ENCODE measurements at places on chromosomes 5 and 9.

DNA sequence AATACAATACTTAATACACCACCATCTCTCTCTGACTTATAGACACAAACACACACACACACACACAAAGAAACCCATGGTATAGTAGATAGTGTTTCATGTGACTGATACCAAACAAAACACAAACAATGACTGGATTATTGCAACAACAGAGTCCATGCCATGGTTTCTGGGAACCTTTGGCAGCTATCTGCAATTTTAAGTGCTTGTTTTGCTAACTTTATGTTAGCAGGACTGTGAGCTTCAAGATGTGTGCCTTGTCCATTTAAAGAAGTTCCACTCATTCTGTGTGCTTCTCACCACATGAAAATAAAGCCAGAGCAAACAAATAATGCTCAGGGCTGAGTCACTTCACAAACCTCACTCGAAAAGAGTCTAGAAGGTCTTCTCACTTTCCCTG is 15.1 kb upstream of the LURAP1L start:
- no peak for DNase-seq

DNA sequence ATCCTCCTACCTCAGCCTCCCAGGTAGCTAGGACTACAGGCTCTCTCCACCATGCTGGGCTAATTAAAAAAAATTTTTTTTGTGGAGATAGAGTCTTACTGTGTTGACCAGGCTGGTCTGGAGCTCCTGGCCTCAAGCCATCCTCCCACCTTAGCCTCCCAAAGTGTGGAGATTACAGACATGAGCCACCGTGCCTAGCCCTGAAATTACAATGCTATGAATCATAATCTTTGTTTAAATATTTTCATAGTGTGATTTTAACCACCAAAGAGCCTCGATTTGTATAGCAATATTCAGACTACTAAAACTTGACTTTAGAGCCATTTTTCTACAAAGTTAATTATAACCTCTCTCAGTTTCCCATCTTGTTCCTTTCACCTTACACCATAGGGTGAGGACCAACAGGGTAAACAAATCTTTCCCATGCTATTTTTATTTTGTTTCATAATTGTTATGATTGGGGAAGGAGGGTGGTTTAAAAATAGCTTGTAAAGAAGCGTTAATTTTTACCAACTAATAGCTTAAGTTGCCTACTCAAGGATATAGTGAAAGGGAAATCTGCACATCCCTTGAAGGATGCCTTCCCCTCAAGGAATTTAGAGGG is 32.7 kb downstream of the UBE2D2 start:
- DNase-seq, result peak; percentile 55

GRCh38 chr9:137168904-137169856 is 671 bp downstream of the LRRC26 start:
- DNase-seq, result peak; percentile 81

DNA sequence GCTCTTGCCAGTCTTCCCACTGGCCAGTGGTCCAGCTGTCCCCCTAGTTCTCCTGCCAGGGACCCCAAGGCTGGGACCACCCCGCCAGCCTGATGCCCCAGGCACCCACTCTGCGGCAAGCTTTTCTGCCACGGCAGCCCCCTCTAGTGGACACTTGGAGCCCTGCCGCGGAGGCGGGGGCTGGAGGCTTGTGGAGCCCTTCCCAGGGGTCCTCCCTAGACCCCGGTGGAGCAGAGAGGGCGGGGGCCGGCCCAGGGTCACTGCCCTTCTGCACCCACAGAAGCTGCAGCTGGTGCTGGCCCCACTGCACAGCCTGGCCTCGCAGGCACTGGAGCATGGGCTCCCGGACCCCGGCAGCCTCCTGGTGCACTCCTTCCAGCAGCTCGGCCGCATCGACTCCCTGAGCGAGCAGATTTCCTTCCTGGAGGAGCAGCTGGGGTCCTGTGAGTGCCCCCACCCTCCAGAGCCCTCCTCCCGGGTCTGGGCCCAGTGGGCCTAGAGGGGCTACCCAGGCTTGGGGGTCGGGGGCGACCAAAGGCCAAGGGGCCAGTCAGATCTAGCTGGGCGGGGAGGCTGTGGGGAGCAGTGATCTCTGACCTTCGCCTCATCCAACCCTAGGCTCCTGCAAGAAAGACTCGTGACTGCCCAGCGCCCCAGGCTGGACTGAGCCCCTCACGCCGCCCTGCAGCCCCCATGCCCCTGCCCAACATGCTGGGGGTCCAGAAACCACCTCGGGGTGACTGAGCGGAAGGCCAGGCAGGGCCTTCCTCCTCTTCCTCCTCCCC is 9.1 kb downstream of the EGFL7 start:
- peak; percentile 72 for DNase-seq

DNA sequence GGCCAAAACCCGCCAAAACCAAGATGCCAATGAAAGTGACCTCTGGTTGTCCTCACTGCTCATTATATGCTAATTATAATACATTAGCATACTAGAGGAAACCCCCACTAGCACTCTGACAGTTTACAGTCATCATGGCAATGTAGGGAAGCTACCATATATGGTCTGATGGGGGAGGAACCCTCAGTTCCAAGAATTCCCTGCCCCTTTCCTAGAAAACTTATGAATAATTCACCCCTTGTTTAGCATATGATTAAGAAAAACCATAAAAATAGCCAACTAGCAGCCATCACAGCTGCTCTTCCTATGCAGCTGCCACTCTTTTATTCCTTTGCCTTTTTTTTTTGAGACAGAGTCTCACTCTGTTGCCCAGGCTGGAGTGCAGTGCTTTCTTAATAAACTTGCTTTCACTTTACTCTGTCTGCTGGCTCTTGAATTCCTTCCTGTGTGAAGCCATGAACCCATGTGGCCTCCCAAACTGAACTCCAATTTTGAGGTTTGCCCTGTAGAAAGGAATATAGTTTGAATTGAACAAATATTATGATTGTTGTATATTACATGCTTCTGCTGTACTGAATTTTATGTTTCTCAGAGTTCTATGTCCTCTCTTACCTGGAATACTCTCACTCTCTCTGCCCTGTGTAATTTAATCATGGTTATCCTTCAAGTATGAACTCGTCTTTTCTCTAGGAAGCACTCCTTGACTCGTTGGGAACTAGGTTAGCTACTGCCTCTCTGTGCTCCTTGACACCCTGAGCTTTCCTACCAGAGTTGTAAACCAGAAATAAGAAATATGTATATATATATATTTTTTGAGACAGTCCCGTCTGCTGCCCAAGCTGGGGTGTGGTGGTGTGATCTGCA is 59.8 kb downstream of the KIAA1958 start:
- DNase-seq, result no peak

GRCh38 chr5:143244000-143244736 is 159.3 kb downstream of the NR3C1 start:
- peak; percentile 95 for DNase-seq

- DNase-seq, result no peak
These were observed 1.6 kb downstream of the BICD2 start for GRCh38 chr9:92762781-92763708.

GRCh38 chr9:127970401-127971313 is 10.1 kb downstream of the EEIG1 start:
- DNase-seq, result no peak

GRCh38 chr5:154190595-154191304 is at the start of gene GALNT10:
GALNT10 (plus strand) TSS chr5:154190733; CDS start chr5:154190867, 134 bp downstream.
- peak; percentile 85 for DNase-seq

- no peak for DNase-seq
These were observed 703.9 kb downstream of the BRINP1 start for GRCh38 chr9:118665226-118665919.

- no peak for DNase-seq
These were observed 167.7 kb upstream of the RPS23 start for GRCh38 chr5:82445726-82446335.

DNA sequence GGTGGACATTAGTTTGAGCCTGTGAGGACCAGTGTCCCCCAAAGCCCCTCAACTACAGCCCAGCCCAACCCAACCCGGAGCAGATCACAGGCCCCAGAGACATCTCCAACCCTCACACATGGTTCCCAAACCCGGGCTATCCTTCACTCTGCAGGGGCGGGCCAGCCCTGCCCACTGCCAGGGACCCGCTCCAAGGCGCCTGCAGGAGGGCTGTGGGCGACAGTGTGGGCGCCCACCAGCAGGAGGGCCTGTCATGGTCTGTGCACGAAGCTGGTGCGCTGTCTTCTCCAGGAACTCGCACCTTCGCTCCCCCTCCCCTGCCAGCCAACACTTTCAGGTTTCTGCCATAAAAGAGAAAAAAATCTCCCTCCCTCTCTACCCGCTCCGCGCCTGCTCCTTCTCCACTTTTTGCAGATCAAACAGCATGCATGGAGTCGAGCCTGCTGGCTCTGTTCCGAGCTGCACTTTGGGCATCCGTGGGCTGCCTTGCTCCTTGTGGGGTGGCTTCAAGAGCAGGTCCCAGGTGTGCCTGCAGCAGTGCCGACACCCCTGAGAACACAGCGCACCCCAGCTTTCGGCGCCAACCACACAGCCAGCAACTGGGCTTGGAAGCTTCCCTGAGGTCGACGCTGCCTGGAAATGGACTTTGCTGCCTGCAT is 133.7 kb upstream of the PPP1R26 start:
- DNase-seq, result no peak

- no peak for DNase-seq
These were observed 90.3 kb upstream of the IFNK start for GRCh38 chr9:27433631-27434325.

GRCh38 chr9:130111786-130112537 is 58.3 kb downstream of the GPR107 start:
- no peak for DNase-seq

DNA sequence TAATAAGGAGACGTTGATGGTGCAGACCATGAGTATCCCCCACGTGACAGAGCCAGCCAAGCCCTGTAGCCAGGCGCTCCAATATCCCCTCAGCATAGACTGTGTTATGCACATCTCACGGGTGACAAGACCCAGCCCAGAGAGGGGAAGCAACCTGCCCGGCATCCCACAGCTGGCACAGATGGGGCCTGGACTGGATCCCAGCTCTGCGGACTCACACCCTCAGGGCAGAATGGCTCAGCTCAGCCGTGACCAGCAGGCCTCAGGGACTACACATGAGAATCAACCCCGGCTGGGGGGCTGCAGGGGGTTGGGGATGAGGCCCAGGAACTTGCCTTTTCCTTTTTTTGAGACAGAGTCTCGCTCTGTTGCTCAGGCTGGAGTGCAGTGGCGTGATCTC is 11.7 kb downstream of the FIBCD1 start:
- DNase-seq, result no peak

GRCh38 chr5:97618721-97619120 is 435.7 kb upstream of the RIOK2 start:
- DNase-seq, result no peak

GRCh38 chr9:136345281-136346156 is 18.0 kb downstream of the DNLZ start:
- DNase-seq, result no peak

DNA sequence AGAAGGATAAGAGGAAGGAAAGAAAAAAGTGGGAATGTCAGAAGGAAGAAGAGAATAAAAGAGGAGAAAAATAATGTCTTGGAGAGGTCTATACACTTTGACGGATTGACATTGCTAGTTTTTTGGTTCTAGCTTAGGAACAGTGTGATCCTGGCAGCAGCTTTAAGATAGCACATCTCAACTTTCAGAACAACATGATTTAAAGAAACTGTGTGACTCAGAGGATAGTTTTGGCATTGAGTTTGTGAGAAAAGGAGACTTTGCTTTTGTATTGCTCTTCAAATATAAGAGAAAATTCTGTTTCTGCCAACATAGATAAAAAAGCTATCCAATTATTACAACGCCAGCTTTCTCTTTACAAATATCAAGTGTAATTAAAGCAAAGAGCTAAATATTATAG is 260.7 kb upstream of the ARRDC3 start:
- no peak for DNase-seq

DNA sequence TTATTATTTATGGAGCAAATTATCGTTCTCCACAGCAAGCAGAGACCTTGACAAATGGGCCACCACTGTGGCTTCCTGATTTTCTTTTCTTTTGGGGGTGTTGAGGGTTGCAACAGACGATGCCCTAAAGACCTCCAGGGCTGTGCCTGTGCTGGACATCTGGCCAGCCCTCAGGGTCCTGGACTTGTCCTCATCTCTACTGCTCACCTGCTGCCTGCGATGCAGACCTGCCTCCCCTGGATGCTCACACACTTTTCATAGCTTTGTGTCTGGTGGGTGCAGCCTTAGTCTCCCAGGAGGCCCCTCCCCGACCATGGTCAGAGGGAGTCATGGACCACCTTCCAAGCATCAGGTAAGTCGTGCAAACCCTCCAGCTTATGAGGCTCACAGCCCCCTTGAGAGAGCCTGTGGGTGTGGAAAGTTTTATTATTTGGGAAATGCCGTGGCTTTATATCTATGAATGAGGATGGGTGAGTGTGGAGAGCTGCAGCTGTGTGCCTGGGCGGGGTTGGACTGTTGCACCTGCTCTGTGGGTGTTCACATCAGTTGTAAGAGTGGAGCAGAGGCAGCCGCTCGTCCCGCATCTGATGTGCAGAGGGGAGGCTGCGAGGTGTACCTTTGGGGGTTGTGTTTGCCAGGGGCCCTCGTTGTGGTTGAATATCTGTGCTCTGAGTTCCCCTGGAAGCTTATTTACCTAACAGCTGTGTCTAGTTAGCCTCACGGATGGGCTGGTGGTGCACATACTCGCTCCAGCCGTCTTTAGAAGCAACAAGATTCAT is 126.3 kb upstream of the IRX4 start:
- no peak for DNase-seq

DNA sequence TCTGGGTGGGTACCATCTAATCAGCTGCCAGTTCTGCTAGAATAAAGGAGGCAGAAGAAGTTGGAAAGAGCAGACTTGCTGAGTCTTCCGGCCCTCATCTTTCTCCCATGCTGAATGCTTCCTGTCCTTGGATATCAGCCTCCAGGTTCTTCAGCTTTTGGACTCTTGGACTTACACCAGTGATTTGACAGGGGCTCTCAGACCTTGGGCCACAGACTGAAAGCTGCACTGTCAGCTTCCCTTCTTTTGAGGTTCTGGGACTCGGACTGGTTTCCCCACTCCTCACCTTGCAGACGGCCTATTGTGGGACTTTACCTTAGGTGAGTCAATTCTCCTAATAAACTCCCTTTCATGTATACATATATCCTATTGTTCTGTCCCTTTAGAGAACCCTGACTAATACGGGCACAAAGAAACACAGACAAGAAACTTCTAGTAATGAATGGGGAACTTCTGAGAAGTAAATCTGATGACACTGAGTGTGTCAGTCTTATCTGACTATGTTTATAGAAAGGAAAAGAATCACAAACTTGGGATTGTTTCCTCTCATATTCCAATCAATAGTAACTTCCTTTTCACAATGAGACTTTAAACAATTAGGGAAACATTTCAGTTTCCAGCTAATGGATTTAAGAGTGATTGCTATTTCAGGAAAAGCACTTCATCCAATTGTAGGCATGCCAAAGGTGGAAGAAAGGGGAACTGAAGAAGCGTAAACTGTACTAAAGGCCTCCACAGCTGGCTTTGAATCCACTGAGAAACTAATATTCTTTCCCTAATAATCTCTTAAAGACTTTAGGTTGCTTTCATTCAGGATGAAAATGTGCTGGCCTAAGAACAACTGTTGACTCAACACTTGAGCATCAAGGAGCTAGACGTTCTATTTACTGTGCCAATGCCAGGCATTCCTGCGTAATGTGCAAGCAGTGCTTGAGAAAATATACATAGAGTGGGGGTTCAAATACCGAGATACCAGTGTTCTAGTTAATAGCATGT is 127.9 kb upstream of the PTGER4 start:
- peak; percentile 92 for DNase-seq

Measured in RWPE1 (cell line).